ENCODE measurements at places on chromosomes 6 and 20.

DNA sequence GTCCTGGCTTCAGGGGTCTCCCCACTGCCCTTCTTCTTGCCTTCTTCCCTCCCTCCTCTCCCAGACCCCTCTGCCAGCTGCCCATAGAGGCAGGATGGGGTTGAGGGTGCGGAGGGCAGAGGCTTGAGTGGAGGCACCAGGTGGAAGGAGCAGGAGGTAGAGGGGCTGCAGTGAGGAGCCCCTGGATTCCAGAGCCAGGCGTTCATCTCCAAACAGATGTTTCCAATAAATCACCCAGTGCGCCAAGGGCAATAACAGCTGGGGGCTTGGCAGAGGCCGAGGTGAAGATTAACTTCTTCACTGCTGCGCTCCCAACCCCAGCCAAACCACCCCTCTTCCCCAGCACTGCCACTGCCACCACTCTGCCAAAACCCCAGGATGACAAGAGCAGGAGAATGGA is 10.7 kb downstream of the MDFI start:
- DNase-seq = no peak

- no peak for DNase-seq
Observed at GRCh38 chr20:52481443-52481842, 289.9 kb upstream of the ZFP64 start.

DNA sequence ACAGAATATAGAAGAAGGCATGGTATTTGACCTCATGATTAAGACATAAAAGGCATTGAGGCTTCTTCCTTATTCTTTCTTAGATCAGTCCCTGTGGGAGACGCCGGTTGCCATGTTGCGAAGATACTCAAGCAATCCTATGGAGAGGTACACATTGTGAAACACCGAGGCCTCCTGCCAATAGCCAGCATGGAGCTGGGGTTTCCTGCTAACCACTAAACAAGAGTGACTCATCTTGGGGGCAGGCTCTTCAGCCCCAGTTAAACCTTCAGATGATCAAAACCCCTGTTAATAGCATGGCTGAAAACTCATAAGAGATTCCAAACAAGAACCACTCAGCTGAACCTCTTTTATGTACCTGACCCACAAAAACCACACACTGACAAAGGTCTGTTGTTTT is 478.8 kb downstream of the CD83 start:
- no peak for DNase-seq

DNA sequence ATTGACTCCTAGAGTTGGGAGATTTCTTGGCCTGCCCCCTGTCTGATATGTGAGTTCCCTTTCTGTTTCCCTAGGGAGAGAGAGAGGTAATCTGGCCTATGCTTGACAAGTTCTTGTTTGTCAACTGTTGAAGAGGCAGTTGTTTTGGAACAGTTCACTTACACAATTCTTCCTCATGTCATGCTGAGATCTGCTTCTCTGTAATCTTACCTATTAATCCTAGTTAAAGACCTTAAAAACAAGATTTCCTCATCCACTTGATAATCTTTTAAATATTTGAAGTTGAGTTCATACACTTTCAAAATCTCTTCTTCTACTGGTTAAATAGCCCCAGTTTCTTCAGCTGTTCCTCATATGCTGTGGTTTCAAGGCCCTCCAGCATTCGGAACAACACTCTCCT is 89.9 kb downstream of the FIG4 start:
- DNase-seq = no peak

DNA sequence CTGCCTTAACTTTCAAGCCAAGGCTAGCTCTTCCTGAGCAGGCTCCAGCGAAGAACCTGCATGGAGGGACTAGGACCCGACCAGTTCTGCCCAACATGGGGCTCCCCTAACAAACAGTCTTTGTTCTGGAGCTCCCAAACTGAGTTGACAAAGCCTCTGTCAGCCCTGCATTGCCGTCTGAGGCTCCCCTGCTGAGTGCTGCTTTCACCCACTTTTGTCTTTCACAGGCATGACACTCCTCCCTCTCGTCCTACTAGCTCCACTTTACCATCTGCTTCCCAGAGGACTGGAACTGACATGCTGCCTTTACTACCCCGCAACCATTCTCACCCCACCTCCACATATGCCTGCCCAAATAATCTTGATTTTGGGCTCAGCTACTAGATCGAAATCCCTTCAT is 45.1 kb upstream of the B4GALT5 start:
- DNase-seq = no peak

DNA sequence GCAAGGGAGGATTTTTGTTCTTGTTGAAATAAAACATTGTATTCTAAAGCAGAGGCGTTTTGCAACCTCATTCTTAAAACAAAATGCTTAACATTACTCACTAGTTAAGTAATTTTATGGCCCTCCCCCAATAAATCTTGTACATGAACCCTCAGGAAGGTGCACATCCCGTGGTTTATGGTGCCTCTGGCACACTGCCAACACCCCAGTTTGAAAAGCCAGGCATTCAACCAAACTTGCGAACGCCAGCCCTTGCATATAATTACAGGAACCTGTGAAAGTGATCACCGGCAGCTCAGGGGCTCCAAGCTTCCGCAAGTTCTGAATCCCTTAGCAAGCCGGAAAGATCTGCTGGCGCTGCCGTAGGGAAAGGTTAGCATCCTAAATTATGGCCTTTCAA is 1109.0 kb upstream of the FLRT3 start:
- DNase-seq = no peak

DNA sequence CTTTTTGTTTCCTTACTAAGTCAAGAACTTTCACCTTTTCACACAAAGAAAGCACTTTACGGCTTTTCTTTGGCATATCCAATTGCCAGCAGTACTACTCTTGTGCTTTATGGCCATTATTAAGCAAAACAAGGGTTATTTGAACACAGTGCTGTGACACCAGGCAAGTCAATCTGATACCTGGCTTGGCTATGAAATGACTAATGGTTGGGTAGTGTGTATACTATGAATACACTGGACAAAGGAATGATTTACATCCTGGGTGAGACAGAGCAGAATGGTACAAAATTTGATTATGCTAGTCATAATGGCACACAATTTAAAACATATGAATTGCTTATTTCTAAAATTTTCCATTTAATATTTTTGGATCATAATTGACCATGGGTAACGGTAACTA is 22.1 kb upstream of the ADGRF1 start:
- no peak for DNase-seq

DNA sequence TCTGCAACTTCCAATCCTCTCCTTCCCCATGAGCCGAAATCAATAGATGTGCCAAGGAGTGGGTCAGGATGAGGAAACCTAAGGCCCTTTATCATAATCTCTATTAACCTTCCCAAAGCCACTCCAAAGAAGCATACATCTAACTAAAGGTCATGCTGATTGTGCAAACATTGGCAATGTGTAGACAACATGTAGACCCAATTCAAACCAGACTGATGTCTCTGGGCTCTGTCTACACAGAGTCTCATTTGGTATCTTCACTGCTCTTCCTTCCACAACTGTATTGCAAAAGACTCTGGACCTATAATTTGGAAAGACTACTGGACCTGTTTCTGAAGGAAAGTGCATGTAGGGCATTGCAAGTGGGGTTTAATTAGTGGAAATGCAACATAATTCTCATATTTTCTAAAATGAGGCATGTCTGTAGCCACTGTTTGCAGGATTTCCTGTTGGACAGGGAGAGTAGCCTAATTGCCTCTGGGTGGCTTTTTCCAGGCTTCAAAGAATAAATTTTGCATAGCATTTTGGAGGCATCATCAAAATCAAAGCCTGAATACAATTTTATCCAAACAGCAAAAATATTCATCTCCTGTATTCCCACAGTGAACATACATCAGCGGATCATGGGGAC is 35.0 kb upstream of the MLIP start:
- DNase-seq = no peak

DNA sequence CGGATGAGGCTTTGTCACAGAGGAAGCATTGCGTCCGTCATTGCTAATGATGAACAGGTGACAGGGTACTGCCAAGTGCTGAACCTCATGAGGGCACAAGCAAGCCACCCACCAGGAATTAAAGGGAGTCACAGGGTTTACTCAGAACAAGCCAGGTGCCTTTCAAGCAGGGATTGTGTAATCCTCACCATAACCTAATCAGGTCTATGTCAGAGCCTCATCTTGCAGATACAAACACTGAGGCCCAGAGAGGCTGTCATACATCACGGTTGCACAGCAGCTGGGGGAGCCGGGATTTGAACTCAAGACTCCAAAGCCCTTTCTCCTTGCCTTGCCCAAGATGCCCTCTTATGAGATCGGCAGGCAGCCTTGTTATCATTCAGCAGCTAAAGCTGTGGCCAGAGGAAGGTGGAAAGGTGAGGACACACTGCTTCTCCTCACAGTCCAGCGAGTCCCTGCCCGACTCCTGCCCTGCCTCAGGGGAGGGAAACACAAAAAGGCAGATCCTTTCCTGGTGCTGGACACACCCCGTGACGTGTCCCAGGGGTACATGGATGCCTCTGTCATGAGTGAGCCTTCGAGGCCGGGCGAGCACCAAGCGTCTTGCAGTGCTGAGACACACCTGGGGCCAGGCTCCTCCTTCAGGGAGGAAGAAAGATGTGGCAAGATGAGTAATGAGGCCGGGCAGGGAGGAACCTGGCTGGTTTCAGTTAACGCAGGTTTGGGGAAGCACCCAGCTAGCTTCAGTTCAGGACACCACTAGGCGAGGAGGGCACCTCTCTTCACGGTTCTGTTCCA is 214.9 kb downstream of the LY86 start:
- no peak for DNase-seq

GRCh38 chr6:121143476-121143875 is 190.8 kb downstream of the TBC1D32 start:
- DNase-seq = no peak

DNA sequence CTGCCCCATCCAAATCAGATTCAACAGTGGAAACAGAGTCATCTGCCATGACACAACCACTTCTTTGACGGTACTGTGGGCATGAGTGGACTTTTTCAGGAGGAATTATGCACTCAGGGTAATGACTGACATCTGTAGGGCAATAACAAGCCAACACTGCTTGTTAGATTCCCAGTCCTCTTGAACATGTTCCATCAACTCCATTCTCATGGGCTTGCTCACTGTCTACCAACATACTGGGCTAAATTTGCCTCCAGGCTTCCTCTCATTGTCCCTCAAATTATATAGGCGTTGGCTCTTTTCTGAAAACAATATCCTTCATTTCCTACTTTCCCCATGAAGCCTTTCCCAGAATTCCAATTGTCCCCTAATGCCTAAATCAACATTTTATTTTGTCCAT is 43.1 kb downstream of the ANKEF1 start:
- DNase-seq = no peak

DNA sequence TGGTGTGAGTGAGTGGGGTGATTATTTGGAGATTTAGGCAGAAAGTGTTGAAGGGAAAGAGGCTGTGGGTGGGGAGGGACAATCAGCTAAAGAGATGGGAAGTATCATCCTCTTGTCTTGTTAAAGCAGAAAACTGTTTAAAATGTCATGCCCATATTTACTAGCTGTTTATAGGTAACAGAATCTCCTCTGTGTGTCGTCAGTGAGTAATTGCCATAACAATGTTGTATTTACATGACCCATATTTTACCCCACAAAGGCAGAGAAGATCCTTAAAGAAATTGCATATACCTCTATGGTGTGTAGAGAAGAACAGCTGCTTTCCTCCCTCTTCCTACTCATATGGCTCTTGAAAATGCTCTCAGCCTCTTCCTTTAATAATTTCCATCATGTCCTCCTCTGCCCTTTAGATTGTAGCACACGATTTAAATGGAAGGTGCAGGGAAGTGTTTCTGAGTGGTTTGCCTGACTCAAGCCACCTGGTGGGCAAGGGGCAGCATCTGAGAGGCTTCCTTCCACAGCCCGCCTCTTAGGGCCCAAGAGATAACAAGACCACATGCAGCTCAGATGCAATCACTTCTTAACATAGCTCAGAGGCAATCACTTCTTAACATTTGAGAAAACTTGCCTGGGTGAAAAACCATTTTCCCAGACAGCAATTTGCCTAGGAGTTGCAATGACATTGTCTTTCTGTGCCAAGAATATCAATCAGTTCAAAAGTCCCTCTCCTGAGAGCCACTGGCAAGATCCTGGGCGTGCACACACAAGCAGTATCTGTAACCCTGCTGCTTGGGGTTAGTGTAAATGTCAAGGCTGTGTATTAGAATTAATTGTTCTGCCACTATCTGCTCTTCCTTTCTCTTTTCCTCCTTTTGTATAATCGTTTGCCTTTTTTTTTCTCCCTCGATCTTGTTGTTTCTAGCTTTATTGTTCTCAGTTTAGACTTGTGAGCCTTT is 44.1 kb upstream of the EDN1 start:
- no peak for DNase-seq
